Hepatic stellate cell (primary cell): ENCODE measurements at places on chromosomes 4 and X.

- DNase-seq, result no peak
These were observed 91.0 kb downstream of the MGST2 start for GRCh38 chr4:139756391-139757180.

- DNase-seq, result no peak
These were observed 142.8 kb upstream of the KCNIP4 start for GRCh38 chr4:22091352-22091717.

DNA sequence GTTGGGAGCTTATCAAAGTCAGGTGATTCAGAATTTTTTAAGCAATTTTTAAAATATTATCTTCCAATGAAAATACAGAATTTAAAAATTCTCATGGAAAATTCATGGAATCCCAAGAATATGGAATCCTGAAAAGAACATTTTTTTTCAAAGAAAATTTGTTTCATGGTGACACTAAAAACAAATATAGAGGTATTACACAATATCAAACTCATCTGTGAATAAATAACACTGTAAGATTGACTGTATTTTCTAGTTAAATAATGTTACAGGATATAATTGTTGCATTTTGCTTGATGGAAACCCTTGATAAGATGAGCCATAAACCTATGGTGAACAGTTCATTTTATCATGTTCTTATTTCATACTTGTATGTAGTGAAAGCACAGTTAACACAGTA, 11.4 kb downstream of the PRIMPOL start:
- DNase-seq, result no peak

- no peak for DNase-seq
These were observed 17.2 kb upstream of the HPGDS start for GRCh38 chr4:94359838-94360237.

- no peak for DNase-seq
These were observed 159.9 kb downstream of the MGST2 start for GRCh38 chr4:139825523-139826014.

GRCh38 chr4:177441061-177441802, 1.0 kb downstream of the AGA start:
- no peak for DNase-seq

- DNase-seq, result no peak
These were observed 127.8 kb upstream of the FAT1 start for GRCh38 chr4:186851291-186852072.

DNA sequence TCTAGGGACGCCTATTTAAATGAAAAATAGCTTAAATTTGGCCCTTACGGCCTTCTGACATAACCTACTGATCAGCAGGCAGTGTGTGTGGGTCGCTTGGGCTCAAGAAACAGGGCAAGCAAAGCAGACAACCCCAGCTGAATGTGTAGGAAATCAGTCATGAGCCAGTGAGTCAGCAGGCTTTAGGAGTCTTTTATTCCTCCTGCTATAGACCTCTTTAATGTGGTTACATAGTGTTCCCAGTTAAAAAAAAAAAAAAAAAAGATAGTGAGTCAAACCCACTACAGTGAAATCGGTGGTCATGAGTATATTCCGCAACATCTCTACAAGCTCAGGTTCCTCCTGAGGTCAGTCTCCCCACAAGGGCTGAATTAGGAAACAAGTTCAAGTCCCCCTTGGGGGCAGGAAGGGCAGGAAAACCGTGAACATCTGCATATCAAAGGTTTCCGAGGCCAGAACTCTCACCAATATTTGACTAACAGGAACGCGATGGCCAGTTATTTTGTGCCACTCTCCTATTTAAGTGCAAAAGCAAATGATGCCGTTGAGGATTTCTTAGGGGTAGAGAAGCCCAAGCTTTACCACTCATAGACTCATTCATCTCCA, 32.7 kb downstream of the ACSL1 start:
- peak; percentile 67 for DNase-seq
